ENCODE measurements at places on chromosomes 11 and 22.

DNA sequence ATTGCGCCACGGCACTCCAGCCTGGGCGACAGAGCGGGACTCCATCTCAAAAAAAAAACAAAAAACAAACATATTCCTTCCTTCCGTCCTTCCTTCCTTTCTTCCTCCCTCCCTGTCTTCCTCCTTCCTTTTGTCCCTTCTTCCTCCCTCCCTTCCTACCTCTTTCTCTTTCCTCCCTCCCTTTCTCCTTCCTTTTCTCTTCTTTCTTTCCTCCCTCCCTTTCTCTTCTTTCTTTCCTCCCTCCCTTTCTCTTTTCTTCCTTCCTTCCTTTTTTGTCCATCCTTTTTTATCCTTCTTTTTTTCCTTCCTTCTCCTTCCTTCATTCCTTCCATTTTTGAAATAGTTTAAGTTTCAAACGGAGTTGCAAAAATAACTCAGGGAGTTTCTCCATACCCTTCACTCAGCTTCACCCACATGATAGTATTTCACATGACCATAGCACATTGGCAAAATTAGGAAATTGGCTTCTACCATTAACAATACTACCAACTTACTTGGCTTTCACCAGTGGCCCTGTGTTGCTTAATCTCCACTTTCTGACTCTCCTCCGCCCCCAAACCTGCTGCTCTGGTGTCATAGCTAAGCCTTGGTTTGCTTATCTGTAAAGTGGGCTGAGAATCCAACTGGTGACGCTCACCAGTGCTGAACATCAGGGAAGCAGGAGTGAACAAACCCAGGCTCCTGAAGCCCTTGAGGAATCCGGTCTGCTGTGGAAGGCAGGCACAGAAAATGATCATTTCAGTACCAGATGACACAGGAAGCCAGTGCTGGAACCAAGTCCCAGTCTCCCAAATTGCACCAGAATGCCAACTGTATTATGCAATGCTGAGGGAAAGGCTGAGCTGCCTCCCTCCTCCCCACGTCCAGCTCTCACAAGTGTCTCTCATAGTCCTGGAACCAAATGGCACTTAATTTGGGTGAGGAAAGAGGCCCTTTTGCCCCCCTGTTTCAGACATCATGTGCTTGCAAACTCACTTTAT lies 17.2 kb upstream of the CRYBB3 start:
- DNase-seq: no peak

GRCh38 chr22:28188178-28188879 lies 269.3 kb upstream of the PITPNB start:
- DNase-seq: no peak

GRCh38 chr11:96259134-96259830 lies 83.7 kb downstream of the MAML2 start:
- peak; percentile 86 for DNase-seq

DNA sequence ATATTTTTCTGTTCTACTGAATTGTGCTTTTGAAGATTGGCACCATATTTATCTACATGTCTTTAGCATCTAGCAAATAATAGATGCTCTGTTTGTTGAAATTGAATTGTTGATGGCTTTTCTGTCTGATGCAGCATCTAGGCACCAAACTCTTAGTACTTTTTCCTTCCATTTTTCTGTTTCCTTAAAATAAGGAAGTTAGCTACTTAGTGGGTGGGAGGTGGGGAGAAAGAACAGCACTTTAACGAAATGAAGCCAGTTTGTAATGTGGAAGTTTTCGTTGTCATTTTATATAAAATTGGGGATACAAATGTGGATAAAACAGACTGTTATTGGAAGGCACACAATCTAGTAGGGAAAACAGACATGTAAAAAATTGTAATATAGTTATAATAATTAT lies 76.6 kb downstream of the HIPK3 start:
- DNase-seq: no peak
